Left forelimb (tissue), 1 donor: ENCODE measurements at places on chromosomes 11 and 22.

GRCh38 chr11:101618709-101619108 is 34.9 kb upstream of the TRPC6 start:
- no peak for DNase-seq

GRCh38 chr22:26399289-26399688 is 29.8 kb upstream of the ASPHD2 start:
- no peak for DNase-seq

- DNase-seq, result no peak
Measured at GRCh38 chr11:66124564-66124963, 54.5 kb downstream of the PACS1 start.

GRCh38 chr11:132555617-132556016 is 976.7 kb downstream of the OPCML start:
- DNase-seq, result no peak
